ENCODE measurements at places on chromosomes 2 and 18.
A peak's percentile ranks its signal among the peaks of the same experiment; 100 is the strongest.

GRCh38 chr18:23259701-23260681 lies 124.7 kb downstream of the CABLES1 start:
- peak; percentile 70 for DNase-seq

- DNase-seq = no peak
Observed at GRCh38 chr2:14015113-14015630, 617.3 kb upstream of the LRATD1 start.

DNA sequence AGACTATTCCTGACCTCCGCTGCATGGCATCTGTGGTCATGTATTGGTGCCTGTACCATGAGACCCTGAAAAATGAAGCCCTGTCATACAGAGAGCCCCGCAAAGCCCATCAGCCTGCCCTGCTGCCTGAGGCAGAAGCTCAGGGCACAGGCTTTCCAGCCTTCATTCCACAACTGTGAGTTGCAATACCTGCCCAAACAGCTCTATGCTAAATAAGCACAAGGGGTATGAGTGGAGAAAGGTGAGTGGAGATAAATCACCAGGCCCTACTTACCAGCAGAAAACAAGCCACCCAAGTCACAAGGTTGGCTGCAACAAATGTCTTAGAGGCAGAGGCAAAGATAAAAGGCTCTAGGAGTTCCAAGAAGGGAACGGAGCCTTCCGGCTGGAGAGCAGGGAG lies 277.4 kb downstream of the TNS1 start:
- no peak for DNase-seq

DNA sequence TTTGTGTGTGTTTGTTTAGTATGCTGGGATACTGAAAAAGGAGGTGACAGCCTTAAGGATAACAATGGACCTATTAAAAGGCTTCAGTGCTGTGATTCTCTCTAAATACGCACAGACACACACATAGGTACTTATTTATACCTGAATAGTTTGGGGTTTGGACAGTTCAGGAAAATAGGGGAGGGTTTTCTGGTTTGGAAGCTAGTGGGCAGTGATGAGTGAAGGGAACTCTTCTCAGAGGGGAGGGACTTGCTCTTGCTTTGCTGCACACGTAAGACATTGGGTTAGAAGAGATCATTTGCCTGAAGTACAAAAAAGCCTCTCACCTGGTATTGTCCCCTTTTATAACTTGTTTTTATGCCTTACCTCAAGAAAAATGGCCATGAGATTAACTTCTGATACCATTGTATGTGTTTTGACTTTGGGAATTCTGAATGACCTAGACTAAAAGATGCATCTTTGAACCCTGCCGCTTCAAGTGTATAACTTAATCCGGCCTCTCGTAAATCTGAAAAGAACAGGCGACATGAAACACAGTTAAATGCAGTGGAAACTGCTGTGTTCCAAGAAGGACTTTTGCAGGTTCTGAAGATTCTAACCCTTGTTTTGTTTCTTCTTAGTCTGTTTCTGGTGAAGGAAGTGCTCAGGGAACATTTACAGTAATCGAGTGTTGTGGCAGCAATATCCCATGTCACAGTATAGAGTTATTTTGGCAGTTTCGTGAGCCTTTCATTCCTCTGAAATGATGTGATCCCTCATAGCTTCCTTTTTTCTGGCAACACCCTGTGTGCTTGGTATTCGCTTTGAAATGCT lies 2.5 kb downstream of the CRIM1 start:
- DNase-seq = no peak

DNA sequence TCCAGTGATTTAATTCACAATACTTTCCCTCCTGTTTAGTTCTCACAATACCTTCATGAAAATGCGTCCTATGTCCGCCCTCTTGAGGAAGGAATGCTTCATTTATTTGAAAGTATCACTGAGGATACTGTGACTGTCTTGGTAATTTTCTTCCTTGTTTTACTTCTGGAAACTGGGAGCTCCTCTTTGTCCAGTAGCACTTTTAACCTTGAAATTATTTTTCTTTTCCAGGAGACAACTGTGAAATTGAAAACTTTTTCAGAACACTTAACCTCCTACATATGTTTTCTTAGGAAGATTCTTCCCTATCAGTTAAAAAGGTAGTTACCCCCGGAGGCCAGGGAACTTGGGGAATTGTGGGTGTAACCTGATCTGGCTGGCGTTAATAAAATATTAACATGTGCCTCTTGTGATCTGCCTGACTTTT lies 58.9 kb upstream of the STON1 start:
- peak; percentile 31 for DNase-seq

- no peak for DNase-seq
Observed at GRCh38 chr2:217980591-217980990, 22.2 kb downstream of the TNS1 start.

DNA sequence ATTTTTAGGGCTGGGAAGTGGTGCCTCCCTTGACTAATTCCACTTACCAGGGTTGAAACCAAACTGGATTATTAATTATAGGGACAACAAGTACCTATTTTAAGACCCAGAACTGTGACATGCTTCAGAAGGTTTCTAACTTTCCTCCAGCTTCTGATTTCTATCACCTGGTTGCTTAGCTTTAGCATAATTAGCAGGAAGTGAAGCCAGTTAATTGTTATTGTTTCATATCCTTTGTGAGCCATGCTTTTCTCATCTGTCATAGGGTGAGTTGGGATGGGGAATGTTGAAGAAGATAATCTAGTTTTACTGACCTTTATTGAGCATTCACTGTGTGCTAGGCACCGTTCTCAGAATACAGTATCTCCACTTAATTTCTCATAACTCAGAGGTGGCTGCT lies 3.2 kb downstream of the YPEL5 start:
- no peak for DNase-seq

- no peak for DNase-seq
Observed at GRCh38 chr2:59288771-59289170, 1047.6 kb upstream of the FANCL start.

- no peak for DNase-seq
Observed at GRCh38 chr18:40653682-40654081, 1301.4 kb upstream of the PIK3C3 start.

Data from AG08396 (cell line).